Hematopoietic multipotent progenitor cell treated with erythropoietin and hydrocortisone succinate and interleukin-3 and kit ligand, for 17 days (in vitro differentiated cells): ENCODE measurements at places on chromosomes 2 and 18.

DNA sequence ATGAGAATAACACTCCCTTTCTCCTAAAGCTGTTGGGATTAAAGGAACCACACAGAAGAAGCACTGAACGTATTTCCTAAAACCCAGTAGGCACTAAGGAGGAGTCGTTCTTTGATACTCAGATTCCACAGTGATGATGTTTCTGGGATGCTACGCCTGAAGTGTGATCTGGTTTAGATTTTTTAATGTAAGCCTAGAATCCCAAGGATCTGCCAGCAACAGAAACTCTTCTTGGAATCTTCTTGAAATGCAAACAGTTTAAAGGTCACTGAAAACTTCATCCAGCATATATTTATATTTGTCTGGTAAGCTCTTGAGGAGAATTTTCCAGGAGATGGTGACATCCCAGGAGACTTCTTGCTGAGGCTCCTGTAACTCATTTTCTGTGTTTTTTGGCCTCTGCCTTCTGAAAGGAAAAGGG is 247.6 kb upstream of the TRIB2 start:
- DNase-seq: no peak

GRCh38 chr2:131038258-131039100 is 54.8 kb downstream of the FAM168B start:
- no peak for DNase-seq

DNA sequence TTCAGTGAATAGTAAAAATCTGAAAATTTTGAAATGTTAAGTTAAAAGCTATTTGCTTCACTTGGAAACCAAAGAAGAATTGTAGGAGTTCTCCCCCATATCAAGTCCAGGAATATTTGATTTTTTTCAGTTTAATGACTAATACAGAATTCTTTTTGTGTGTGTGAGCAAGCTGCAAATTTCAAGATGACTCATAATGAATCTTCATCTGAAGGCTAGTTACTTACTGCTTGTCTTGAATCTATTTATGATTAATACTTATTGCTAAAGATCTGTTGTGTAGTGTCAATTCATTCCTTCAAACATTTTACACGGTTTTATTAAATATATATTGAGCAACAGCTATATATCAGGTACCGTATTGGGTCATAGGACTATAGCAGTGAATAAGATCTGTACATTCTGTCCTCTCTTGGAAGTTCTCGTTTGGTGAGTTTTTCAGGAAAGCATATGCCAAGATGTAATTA is 47.8 kb upstream of the CAVIN2 start:
- DNase-seq: no peak

- no peak for DNase-seq
These were observed 8.1 kb downstream of the EMX1 start for GRCh38 chr2:72925328-72925943.

DNA sequence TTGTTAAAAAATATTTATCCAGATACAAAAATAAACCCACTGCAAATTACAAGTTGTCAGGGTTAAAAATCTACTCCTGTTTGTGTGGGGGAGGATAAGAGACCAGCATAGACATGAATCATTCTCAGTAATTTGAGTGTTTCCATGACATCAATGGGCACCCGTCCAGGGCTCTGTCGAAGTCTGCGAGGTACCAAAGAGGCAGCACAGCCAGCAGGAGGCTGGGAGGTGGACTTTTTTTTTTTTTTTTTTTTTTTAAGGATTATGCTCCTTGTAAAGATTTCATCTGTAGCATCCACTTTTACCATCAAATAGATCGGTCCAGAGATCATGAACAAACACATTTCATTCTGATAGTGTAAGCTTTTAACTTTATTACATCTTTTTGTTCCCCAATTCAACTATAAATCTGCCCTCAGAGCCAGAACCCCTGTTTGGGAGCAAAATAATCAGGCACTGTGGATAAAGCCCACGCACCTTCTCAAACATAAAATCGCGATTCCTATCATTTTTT is 182.0 kb downstream of the TCF4 start:
- DNase-seq: no peak

- DNase-seq: no peak
These were observed 67.0 kb upstream of the SERTAD2 start for GRCh38 chr2:64720535-64721319.

- DNase-seq: no peak
These were observed 35.5 kb upstream of the SPTBN1 start for GRCh38 chr2:54420524-54421172.
